ENCODE measurements at places on chromosomes 6 and 20. TPM values are rescaled to one million over a fixed set of nuclear protein-coding genes. Genes with fewer than 3 reads are reported as not detected.

EEF1A2 gene
- 88.1 TPM for total RNA-seq

ATP6V1G2 gene
- total RNA-seq = 2.3 TPM

CRISP1 gene
- total RNA-seq = not detected

RIMS1 gene
- total RNA-seq = not detected

ZC2HC1B gene
- total RNA-seq = not detected

RFX6 gene
- not detected for total RNA-seq

IL17F gene
- not detected for total RNA-seq

MMP24 gene
- 14.2 TPM for total RNA-seq

HRH3 gene
- total RNA-seq = not detected

C4A gene
- total RNA-seq = 1.6 TPM

MOG gene
- not detected for total RNA-seq

TRERF1 gene
- total RNA-seq = 3.5 TPM

RIPPLY2 gene
- total RNA-seq = not detected

MATN4 gene
- not detected for total RNA-seq

PERP gene
- 71.5 TPM for total RNA-seq

DEFB132 gene
- total RNA-seq = not detected

RHAG gene
- not detected for total RNA-seq

FAM184A gene
- 4.6 TPM for total RNA-seq

CNBD2 gene
- 5.8 TPM for total RNA-seq

CRIP3 gene
- total RNA-seq = not detected

COL21A1 gene
- total RNA-seq = not detected

SPEF1 gene
- total RNA-seq = not detected

KIF25 gene
- not detected for total RNA-seq

SLA2 gene
- total RNA-seq = not detected

TXLNB gene
- total RNA-seq = 0.17 TPM

BLOC1S5 gene
- total RNA-seq = 13.5 TPM

CDH4 gene
- total RNA-seq = 5.5 TPM

RTF2 gene
- 131 TPM for total RNA-seq

TRIM27 gene
- 59.1 TPM for total RNA-seq

TMEM217 gene
- 3.2 TPM for total RNA-seq

IP6K3 gene
- total RNA-seq = 6.8 TPM

MICB gene
- 16.5 TPM for total RNA-seq

CFAP61 gene
- total RNA-seq = 0.16 TPM

PPP1R3G gene
- 0.22 TPM for total RNA-seq

TFAP2C gene
- 1.9 TPM for total RNA-seq

ATAT1 gene
- 5.9 TPM for total RNA-seq

MOCS1 gene
- 4.4 TPM for total RNA-seq

SUMO4 gene
- 0.10 TPM for total RNA-seq

PRPH2 gene
- not detected for total RNA-seq

DNMT3B gene
- 6.2 TPM for total RNA-seq

MEI4 gene
- total RNA-seq = not detected

BPIFB1 gene
- not detected for total RNA-seq

SASH1 gene
- total RNA-seq = 6.8 TPM

VSX1 gene
- total RNA-seq = not detected

ZSCAN9 gene
- 14.0 TPM for total RNA-seq

PACSIN1 gene
- 0.31 TPM for total RNA-seq

TPX2 gene
- 245 TPM for total RNA-seq

FAM162B gene
- not detected for total RNA-seq

BMP2 gene
- not detected for total RNA-seq

SLC17A4 gene
- not detected for total RNA-seq

PHACTR3 gene
- not detected for total RNA-seq

C20orf144 gene
- not detected for total RNA-seq

POPDC3 gene
- total RNA-seq = 45.7 TPM
